ENCODE measurements at places on chromosomes 3 and 15.

- DNase-seq: no peak
Observed at GRCh38 chr3:125220183-125220582, 7.6 kb upstream of the SLC12A8 start.

- peak; percentile 86 for DNase-seq
Observed at GRCh38 chr3:141979050-141979671, 102.7 kb downstream of the ATP1B3 start.

DNA sequence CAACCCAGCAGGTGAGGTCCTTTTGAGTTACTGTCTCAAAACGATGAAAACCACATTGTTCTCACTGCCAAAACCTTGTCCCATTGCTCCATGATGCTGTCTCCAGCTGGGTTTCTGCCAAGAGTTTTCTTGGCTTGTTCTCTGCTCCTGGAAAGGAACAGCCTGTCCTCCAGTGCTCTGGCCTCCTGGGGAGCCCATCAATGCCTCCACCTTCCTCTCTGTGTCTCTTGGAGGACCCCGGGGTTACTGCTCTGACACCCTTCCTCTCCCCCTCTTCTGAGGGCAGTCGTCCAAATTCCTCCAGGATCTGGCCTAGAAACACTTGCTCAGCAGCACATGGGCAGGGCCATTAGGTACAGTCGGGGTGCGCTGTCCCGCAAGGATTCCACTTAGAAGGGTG lies 63.9 kb upstream of the RGMA start:
- DNase-seq: peak; percentile 16

DNA sequence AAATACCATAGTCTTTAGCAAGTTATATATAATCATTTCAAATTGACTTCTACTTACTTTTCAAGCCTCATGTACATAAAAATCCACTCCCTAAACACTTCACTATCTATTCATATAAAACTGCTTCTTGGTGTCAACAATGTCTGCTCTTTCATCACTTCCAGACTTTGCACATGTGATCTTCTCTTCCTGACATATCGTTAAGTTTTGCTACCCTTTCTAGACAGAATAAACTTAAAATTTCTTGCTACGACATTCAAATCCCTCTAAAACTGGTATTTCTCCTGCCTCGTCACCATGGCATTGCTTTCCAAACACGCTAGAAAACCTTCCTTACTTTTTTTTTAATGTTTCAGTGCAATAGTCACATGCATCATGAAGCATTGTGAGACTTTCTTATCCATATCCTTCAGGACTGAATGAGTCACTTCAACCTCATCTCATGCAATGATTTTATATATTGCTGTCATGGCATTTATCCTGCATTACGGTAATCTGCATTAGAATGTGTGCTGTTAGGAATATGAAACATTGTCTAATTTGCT lies 122.8 kb downstream of the GMNC start:
- DNase-seq: peak; percentile 40

DNA sequence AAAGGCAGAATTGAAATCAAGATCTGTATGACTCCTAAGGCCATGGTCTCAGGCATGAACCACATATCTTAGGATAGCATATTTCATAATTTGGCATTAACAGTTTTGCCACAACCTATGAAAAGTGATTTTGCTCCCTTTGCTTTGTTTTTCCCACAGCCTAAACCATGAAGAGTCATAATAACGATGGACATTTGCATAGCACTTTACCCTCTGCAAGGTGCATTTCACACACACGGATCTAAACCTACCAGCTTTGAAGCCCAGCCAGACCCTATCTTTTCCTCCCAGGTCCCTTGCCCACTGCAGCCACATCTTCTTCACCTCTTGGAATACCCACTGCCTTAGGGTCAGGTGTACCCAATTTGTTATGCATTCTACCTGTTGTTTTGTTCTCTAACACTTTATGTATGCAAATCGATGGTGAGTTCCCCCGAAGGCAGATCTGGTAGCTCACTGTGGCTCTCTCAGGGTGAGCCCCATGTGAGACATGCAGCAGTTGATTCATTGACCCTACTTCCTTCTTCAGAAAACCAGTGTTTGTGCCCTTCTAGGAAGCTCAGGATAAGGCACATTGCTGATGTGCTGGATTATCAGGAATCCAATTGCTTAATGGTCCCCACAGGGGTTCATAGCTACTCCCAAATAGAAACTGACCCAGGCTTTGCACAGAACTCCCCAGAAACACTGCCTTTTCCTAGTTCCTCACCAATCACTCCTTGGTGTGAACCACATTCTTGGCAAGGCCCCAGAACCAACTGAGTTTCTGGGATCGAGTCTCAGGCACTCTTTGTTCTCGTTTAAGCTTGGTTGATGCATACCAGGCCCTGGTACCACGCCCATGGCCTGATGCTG lies 8.7 kb downstream of the ARHGAP31 start:
- no peak for DNase-seq

DNA sequence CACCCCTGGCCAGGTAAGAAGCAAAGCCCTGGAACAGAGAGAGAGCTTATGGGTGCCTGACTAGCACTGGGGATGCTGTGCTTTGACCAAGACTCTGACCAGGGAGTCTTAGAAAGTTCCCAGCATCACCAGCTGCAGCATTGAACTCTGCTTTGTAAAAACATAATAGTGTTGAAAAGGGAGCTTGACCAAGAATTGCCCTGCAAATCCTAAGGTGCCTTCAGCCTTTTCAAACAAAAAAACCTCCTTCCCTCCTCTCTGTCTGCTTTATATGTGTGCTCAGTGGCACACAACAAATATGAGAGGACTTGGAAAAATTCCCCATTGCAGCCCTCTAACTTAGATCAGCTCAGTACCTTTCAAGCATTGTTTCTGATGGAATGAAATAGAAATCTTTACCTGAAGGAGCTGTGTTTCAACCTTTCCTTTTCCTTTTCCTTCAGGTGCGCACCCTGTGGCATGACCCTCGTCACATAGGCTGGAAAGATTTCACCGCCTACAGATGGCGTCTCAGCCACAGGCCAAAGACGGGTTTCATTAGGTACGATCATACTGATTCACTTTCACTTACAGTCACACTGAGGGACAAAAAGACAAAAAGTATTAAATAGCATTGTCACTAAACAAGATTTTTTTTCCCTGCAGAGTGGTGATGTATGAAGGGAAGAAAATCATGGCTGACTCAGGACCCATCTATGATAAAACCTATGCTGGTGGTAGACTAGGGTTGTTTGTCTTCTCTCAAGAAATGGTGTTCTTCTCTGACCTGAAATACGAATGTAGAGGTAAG lies 13.0 kb downstream of the THBS1 start:
- peak; percentile 49 for DNase-seq

All from fibroblast of pulmonary artery (primary cell).